ENCODE measurements at places on chromosomes 5 and 9. TPM values are rescaled to one million over a fixed set of nuclear protein-coding genes. Genes with fewer than 3 reads are reported as not detected.
A peak's percentile ranks its signal among the peaks of the same experiment; 100 is the strongest.

The PLAC8L1 gene
- 1.00 TPM for polyA plus RNA-seq

The ATP6V0E1 gene
- 241 TPM for polyA plus RNA-seq

The RNF208 gene
- 10.7 TPM for polyA plus RNA-seq

The ROPN1L gene
- 0.66 TPM for polyA plus RNA-seq

The GPX3 gene
- polyA plus RNA-seq = 1,625 TPM

The C9orf43 gene
- 0.99 TPM for polyA plus RNA-seq

The PHF24 gene
- polyA plus RNA-seq = 0.13 TPM

The FGF1 gene
- 29.7 TPM for polyA plus RNA-seq

The CBY3 gene
- 0.47 TPM for polyA plus RNA-seq

The WNK2 gene
- polyA plus RNA-seq = 23.8 TPM

The DDX4 gene
- 0.21 TPM for polyA plus RNA-seq

The SLC46A2 gene
- 0.40 TPM for polyA plus RNA-seq

DNA sequence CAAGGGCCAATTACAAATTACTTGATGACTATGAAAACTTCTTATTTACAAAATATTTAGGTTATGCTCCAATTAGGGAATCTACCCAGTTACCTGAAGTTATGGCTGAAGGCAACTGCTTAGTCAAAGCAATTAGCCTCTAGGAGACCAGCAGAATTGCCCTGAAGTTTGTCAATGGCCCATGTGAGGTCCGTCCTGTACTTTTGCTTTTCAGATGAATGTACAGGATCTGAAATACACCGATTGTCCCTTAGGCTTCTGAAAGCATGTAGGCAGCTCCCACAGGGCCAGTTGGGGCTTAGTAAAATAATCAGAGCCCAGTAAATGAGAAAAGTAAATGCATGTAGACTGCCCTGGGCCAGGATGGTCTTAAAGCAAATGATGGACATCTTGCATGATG is 93.3 kb downstream of the DAPK1 start:
- no peak for DNase-seq

- no peak for DNase-seq
Measured at GRCh38 chr5:168215646-168216045, 75.8 kb upstream of the WWC1 start.

DNA sequence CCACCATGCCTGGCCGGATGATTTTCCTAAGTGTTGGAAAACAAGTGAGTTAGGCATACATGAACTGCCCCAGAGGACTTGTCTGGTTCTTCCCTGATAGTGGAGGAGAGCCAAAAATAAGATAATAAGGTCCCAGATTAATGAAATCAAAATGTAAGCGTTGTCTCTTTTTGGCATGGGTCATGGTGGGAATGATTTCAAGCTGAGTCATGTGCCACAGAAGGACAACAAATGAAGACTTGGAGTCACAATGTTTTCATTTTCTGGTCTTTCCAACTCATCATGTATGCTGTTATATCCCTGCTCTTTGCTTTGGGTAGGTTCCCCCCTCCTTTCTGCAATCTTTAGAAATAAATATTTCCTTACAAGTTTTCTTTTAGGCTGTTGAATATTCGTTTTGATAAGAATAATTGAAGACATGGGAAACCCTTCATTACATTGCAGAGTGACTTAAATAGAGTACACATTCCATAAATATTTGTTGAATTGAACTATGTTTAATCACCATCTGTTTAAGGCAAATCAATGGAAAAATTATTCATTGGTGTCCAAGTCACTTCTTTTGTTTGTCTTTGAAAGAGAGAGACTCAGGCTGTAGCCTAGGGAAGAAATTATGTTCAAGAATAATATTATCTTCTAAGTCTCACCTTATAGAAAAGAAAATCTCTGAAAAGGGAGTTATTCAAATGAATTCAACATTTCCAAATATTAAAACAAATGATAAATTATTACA is 196.3 kb downstream of the CSNK1G3 start:
- DNase-seq = no peak

- no peak for DNase-seq
Measured at GRCh38 chr9:37156781-37157356, 36.5 kb downstream of the ZCCHC7 start.

- DNase-seq = no peak
Measured at GRCh38 chr9:107261106-107261505, 22.0 kb upstream of the RAD23B start.

GRCh38 chr5:20088361-20088760 is 100.4 kb upstream of the CDH18 start:
- no peak for DNase-seq

GRCh38 chr5:1410156-1411014 is 34.9 kb downstream of the SLC6A3 start:
- DNase-seq = no peak

GRCh38 chr5:82905986-82906385 is 171.2 kb downstream of the TMEM167A start:
- no peak for DNase-seq

DNA sequence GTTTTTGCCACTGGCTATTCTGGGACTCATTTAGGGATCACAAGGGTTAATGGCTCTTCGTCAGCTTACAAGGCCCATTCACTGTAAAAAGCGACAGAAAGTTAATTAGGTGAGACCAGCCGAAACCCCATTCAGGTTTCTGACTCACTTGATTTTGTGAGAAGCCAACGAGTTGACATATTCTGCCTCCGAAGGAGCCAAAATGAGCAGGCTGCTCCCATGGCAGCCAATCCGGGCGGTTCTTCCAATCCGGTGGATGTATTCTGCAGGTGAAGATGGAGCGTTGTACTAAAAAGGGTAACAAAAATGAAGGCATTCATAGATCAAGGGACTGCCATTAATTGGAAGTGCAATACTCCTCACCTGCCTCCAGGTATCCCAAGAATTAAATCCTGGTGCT is 39.7 kb downstream of the DDX31 start:
- no peak for DNase-seq

GRCh38 chr9:85723215-85723614 is 18.5 kb downstream of the AGTPBP1 start:
- no peak for DNase-seq

DNA sequence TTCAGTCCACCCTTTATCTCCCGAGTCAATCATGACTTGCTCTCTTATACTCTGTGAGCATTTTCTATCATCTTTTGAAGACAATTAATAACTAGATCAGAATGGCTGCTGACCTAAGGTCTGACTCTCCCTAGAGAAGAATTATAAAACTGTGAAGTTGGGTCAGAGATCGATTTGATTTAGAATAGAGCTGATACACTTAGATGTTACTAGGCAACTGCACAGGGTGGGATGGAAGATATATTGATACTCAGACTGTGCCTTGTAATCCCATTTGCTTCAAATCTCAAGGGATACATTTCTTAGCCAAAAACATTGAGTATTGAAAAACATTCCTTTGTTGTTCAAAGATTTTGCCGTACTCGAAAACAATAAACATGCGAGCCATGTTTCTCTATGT is 106.0 kb upstream of the NMUR2 start:
- no peak for DNase-seq

- DNase-seq = no peak
Measured at GRCh38 chr9:113868501-113868900, 7.6 kb upstream of the ZNF618 start.

DNA sequence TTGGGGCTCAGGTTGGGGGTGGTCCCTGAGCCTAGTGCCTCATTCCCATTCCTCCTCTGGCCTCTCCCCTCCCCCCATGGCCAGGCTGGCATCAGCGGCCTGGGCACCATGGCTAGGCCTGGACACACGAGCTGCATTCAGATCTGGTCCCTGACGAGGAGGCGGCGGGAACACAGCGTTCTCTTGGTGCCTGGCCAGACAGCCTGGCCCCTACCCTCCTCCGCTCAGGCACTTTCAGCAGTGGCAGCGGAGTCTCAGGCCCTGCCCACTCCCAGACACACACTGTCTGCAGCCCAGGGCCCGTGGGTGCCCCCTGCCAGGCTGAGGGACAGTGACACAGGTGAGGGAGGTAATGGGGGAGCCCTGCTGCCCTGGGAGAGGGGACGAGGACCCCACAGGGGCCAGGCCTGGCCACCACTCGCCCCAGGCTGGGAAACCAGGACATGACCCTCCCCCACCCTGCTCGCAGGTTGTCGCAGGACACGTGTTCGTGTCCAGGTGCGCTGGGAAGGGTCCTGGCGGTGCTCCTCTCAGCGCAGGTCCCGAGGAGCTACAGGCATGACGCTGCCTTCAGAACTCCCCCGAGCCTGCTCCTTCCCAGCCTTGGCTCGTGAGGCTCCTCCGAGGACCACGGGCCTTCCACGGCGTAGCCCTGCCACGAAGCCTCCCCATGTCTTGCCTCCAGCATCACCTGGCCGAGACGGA is 19.9 kb upstream of the UBAC1 start:
- no peak for DNase-seq

- no peak for DNase-seq
Measured at GRCh38 chr9:35842795-35843194, 13.8 kb downstream of the TMEM8B start.

DNA sequence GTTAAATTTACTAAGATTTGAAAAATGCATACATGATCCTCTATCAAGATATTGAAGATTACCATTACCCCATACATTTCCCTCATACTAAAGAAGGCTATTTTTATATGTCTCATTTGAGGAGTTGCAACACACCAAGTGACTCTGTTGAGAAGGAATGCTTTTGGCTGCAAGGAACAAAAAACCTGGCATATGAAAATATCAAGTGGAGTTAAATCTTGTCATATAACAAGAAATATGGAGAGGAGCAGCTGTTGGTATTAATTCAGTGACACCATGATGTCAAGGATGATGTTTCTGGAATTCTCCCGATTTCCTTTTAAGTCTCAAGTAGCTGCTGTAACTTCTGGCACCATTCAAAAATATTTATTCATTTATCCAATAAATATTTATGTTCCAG is 193.8 kb downstream of the CSNK1G3 start:
- no peak for DNase-seq

DNA sequence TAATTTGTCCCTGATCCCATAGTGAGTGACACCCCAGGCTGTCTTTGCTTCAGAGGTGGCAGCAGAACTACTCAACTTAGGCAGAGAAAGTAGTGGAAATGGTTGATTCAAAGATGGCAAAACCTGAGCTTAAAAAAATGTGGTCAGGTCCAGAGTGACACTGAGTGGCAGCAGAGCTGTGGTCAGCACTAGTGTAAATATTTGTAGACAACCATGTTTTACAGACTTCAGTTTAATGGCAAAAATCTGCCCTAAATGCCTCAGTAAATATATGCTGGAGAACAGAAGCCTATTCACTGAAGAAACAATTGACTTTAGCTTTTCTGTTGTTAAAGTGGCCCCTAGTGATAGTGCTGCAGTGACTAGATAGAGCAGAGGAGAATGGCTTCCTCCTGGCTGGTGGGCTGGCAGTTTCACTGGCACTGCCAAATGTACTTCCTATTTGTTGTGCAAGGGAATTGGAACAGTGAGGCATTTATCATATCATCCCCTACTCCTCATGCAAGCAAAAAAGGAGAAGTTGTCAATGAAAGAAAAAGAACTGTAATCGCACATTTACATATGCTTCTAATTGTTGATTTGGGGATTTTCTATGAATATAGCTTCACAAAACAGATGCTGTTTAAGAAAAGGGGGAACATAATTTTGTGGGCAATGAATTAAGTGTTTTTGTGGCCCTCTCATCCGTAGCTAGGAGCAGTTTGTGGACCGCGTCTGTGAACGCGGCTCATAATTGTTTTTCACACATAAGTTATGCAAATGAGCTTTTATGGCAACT is 12.0 kb downstream of the PBX3 start:
- DNase-seq = no peak

DNA sequence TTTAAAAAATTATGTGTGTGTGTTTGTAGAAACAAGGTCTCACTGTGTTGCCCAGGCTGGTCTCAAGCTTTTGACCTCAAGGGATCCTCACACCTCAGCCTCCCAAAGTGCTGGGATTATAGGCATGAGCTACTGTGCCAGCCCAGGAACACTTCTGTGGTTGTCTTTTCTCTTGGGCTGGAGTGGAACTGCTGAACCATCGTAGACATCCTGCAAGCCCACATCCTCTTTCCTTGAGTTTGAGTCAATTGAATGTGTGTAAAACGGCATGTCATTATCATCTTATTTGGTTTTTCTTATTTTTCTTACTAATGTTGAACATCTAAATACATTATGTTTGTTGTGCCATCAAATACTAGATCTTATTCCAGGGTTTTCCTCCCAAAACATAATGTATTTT is 40.0 kb downstream of the EHMT1 start:
- DNase-seq = no peak

GRCh38 chr5:95018946-95019345 is 265.9 kb downstream of the MCTP1 start:
- no peak for DNase-seq

- no peak for DNase-seq
Measured at GRCh38 chr5:142520885-142521284, 165.0 kb downstream of the FGF1 start.

GRCh38 chr5:119385136-119385535 is 29.3 kb downstream of the TNFAIP8 start:
- DNase-seq = no peak

GRCh38 chr5:160287378-160288051 is 24.8 kb downstream of the CCNJL start:
- no peak for DNase-seq

GRCh38 chr9:107216329-107216728 is 66.8 kb upstream of the RAD23B start:
- no peak for DNase-seq

DNA sequence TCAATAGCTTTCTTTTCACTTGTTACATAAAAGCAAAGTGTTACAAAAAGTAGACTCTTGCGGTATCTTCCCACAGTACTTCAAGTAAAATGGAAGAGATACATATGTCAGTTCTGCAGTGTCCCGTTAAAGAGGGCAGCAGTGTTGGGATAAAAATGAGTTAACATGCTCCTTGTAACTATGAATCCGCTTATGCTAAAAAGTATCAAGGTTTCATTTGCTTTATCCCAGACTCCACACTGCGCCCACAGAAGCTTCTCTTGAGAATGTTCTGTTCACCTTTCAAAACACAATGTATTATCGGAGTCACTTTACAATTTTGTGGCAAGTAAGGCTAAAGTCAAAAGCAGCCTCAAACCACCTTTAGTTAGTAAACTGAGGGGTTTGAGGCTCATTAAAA is 790 bp downstream of the PTAR1 start:
- DNase-seq = peak; percentile 28

GRCh38 chr9:3916984-3917383 is 382.9 kb downstream of the GLIS3 start:
- DNase-seq = no peak

- no peak for DNase-seq
Measured at GRCh38 chr5:99004960-99005359, 76.2 kb upstream of the CHD1 start.

DNA sequence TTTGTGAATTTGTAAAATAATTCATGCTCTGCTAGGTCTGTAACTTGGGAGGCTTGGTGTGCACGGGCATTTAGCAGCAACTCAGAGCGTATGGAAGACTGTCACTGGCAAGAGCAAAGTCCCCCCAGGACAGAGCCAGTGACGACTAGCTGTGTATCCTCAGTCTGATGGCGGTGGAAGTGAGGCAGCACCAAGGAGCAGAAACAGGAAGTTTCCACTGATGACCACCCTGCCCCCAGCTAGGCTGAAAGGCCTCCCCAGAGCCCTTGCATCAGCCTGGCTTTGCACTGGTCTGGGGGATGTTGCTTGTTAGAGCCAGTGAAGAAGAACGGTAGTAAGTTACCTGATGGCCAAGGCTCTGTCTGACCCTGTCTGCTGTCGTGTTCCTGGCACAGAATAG is 66.8 kb upstream of the ABL1 start:
- DNase-seq = no peak

- no peak for DNase-seq
Measured at GRCh38 chr9:95003689-95004410, 277.4 kb downstream of the AOPEP start.

GRCh38 chr5:14148890-14149671 is 5.9 kb downstream of the TRIO start:
- no peak for DNase-seq

GRCh38 chr9:78598120-78598519 is 301.2 kb downstream of the PSAT1 start:
- no peak for DNase-seq

Data from right renal pelvis (tissue), 4 donors.